ENCODE measurements at places on chromosomes 2 and 18.

GRCh38 chr2:3222636-3223035, 155.0 kb downstream of the EIPR1 start:
- DNase-seq: peak; percentile 45

DNA sequence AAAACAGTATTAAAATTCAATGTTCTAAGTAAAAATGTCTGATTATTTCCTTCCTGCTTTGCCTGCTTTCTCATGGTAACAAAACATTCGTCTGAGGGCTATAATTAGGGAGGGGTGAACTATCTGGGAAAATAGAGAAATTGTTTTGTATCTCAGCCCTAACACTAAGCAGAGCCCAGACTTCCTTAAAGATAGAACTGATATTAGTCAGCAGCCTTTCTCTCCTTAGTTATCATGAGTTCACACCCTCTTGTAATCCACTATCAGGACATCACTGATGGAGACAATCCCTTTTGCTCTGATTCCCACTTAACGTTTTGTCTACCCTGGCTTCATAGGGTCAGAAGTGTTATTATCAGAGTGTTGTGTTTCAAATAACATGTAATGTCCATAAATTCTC, 701.1 kb upstream of the ZEB2 start:
- no peak for DNase-seq

DNA sequence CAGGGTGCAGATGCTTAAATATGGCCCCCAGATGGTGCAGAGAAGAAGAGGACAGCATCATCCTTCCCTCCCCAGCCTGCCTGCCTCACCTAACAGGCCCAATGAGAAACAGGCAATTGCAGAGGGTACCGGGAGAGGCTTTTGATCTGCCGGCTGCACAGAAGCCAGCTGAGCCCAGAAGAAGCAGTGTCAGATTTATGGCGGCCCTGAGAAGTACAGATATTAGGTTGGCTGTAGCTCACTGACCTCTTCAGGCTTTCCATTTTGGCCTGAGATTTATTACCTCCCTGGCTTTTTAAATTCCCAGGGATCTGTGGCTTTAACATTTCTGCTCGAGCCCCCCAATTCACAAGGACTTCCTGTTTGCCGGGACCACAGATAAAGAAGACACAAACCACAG, 278.7 kb downstream of the EN1 start:
- DNase-seq: no peak

GRCh38 chr2:9765611-9766531, 77.4 kb upstream of the TAF1B start:
- DNase-seq: no peak

DNA sequence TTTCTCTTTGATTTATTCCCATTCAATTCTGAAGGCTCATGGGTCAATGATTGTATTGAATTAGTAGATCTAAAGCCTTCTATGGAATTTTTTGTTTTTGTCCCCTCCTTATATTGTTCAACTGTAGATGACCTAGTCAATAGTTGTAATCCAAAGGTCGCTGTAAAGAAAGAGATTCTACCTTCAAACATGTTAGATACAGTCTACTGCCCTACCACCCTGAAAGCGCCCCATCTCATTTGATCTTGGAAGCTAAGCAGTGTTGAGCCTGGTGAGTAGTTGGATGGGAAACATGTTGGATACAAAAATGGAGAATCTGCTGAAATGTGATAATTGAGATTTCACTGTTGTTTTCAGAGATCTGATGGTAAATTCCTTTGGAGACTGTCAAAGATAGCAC, 63.0 kb downstream of the PPP1R1C start:
- no peak for DNase-seq

DNA sequence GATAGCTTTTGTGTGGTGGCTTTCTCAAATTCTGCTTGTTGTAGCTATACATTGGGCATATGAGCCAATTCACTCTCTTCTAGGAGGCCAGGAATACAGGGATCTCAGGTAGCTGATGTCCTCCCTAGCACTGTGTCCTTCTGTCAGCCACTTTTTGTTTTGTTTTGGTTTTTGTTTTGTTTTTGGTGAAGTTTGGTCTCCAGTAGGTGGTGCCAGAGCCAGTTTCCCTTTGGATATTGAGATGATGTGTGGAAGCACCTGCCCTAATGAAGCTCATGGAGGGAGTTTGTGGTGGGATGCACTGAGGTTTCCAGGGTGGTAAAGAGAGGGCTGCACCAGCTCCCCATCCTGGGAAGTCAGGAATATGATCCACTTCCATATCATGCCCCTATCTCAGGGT, 100.5 kb upstream of the VWC2L start:
- no peak for DNase-seq

- DNase-seq: no peak
Measured at GRCh38 chr2:71950256-71951082, 197.2 kb downstream of the CYP26B1 start.

DNA sequence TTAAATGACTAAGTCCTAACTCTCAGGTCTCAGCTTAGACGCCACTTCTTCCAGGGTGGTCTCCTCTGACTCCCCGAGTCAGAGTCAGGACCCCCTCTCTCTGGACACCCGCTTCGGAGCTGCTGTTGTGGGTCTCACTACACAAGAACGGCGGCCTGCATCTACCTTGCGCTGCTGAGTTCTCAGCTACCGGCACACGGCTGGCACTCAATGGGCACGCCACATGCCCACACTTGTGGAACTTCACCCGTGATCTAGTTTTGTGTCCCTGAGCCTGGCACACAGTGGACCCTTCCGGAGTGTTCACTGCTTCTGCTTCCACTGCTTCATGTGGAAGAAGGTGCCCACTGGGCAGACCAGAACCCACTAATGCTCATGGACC, 58.3 kb upstream of the ID2 start:
- DNase-seq: no peak

- DNase-seq: no peak
Measured at GRCh38 chr2:157593411-157593810, 35.3 kb downstream of the ACVR1C start.

GRCh38 chr2:120066800-120067547, 54.1 kb downstream of the EPB41L5 start:
- no peak for DNase-seq

- no peak for DNase-seq
Measured at GRCh38 chr18:15005313-15006130, 257.6 kb downstream of the ANKRD30B start.

DNA sequence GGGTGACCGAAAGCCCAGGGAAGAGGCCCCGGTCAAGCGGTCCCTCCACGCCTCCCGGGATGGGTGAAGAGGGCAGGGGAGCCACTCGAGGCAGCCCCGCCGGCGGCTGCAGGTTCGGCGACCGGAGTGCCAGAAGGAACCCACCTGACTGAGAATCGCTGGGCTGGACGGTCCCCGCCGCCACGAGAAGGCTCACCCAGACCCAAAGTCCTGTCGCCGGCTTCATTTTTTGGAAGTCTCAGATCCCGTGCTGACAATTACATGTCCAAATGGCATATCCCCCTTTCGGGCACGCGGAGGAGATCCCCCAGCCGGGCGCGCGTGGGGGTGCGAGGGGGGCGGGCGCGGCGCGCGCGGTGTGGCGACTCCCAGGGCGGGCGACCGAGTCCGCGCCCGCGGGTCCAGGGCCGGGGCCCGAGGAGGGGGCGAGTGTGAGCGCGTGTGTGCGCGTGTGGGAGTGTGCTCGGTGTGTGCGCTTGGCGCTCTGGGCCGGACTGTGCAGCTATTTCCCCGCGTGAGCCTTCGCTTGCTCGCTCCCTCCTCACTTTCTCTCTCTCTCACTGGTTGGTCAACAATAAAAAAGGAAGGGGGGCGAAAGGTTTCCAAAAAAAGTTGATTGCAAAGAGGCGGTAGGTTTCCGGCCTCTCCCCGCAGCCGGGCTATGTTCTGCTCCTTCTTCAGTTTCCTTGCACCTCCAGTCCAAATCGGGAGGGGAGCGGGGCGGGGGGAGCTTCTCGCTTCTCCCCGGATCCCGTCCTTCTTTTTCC, at the start of gene ERBB4:
Gene ERBB4 (minus strand): TSS at position 498 of the 767 bp plus-strand sequence. CDS start 272 bp downstream, at position 226.
- DNase-seq: peak; percentile 29

GRCh38 chr2:117126656-117127055, 687.8 kb upstream of the DDX18 start:
- no peak for DNase-seq

GRCh38 chr2:177893880-177894279, 178.7 kb downstream of the PDE11A start:
- DNase-seq: no peak

DNA sequence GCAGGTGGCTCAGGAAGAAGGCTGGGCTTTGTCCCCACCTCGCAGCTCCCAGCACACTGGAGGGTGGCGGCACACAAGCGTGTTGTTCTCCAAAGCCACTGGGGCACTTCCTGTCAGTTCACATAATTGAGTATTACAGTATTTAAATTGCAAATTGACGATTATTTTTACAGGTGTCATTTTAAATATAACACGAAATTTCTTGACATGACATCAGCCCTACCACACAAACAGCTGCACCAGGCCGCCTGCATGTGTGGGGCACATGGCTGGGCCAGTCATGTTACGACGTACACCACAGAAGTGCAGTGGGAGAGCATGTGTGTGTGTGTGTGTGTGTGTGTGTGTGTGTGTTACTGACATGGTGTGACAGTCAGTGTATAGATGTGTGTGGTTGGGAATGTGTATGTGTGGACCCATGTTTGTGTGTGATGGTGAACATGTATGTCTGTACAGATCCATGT, 155.6 kb downstream of the TTC32 start:
- no peak for DNase-seq

- DNase-seq: peak; percentile 27
Measured at GRCh38 chr2:189580241-189580651, 340 bp downstream of the SLC40A1 start.

GRCh38 chr2:70851704-70852103, 16.1 kb upstream of the CD207 start:
- peak; percentile 67 for DNase-seq

DNA sequence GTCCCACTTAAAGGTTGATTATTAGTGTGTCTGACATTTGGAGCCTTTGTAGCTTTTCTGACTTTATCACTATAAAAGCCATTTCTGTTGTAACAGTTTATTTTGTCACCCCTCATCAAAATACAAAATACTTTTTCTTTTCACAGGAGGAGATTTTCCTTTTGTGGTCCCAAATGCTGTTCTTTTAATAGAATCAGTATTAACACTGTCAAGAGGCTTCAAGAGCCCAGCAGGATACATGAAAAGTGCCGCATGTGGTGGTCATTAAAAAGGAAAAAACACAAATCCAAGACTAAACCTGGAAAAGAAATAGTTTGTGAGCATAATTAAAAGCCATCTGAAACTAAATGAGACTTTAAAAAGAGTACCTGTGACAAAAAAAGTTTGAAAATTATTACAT, 515.7 kb downstream of the DCDC2C start:
- DNase-seq: no peak

- DNase-seq: no peak
Measured at GRCh38 chr2:140808820-140809219, 1322.0 kb downstream of the LRP1B start.

All from GM20000 (cell line).